Endothelial cell of umbilical vein (primary cell): ENCODE measurements at places on chromosomes 12 and 14. TPM values are rescaled to one million over a fixed set of nuclear protein-coding genes. Genes with fewer than 3 reads are reported as not detected.
A peak's percentile ranks its signal among the peaks of the same experiment; 100 is the strongest.

PAH gene
- polyA plus RNA-seq: not detected in 2 replicates

SERPINA10 gene
- polyA plus RNA-seq: not detected in 2 replicates

TGFB3 gene
- 5.3 and 6.9 TPM in 2 replicates for polyA plus RNA-seq

GPR84 gene
- 0.08 TPM in 1 of 2 replicates, not detected in the other for polyA plus RNA-seq

KRT5 gene
- polyA plus RNA-seq: 0.21 and 0.32 TPM in 2 replicates

PAX9 gene
- 0.37 and 0.48 TPM in 2 replicates for polyA plus RNA-seq

UBE3B gene
- polyA plus RNA-seq: 23.8 and 24.9 TPM in 2 replicates

CMA1 gene
- not detected in 2 replicates for polyA plus RNA-seq

LRRIQ1 gene
- 0.06 and 0.08 TPM in 2 replicates for polyA plus RNA-seq

DNA sequence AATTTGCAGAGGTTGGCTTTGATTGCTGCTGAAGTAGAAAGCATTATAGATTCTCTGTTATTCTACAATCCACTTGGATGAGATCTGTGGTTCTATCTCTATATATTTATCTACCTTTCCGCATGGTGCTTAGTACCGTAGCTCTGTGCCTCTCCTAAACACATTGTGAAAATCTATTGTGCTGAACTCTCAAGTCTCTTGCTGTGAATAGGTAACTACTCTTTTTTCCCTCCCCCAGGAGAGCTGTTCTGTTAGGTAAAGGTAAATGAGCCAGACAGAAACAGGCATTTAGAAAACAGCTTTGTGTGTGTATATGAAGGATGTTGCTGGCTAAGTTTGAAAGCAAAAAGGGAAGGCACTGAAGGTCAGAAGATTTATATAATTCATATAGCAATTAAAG, 112.6 kb downstream of the BRMS1L start:
- H3K27me3 ChIP-seq: peaks cover 6% of the 10 kb centered on the region
- H3K4me1 ChIP-seq: no peaks in the 10 kb centered on the region
- no peak for DNase-seq
- no peak overlapping the region for H3K4me3 ChIP-seq

- H3K4me3 ChIP-seq: no peak overlapping the region
- no peaks in the 10 kb centered on the region for H3K36me3 ChIP-seq
- no peak overlapping the region for H3K27ac ChIP-seq
- no peak for DNase-seq
- H3K27me3 ChIP-seq: peaks cover 5% of the 10 kb centered on the region
- no peaks in the 10 kb centered on the region for H3K4me1 ChIP-seq
Measured at GRCh38 chr12:52552055-52552454, 890 bp downstream of the KRT71 start.

GRCh38 chr12:67910360-67911274, 78.6 kb upstream of the IFNG-AS1 start:
- no peaks in the 10 kb centered on the region for H3K4me1 ChIP-seq
- no peaks in the 10 kb centered on the region for H3K36me3 ChIP-seq
- no peaks in the 10 kb centered on the region for H3K27me3 ChIP-seq
- no peak for DNase-seq
- no peak overlapping the region for H3K27ac ChIP-seq

- H3K4me3 ChIP-seq: no peak overlapping the region
- peak; percentile 68 for DNase-seq
- H3K36me3 ChIP-seq: no peaks in the 10 kb centered on the region
Measured at GRCh38 chr12:89244536-89244935, 107.8 kb downstream of the DUSP6 start.

GRCh38 chr12:57797933-57798332, 15.3 kb downstream of the TSFM start:
- no peaks in the 10 kb centered on the region for H3K4me1 ChIP-seq
- DNase-seq: no peak
- no peaks in the 10 kb centered on the region for H3K27me3 ChIP-seq
- peaks cover 24% of the 10 kb centered on the region for H3K36me3 ChIP-seq
- no peak overlapping the region for H3K27ac ChIP-seq

DNA sequence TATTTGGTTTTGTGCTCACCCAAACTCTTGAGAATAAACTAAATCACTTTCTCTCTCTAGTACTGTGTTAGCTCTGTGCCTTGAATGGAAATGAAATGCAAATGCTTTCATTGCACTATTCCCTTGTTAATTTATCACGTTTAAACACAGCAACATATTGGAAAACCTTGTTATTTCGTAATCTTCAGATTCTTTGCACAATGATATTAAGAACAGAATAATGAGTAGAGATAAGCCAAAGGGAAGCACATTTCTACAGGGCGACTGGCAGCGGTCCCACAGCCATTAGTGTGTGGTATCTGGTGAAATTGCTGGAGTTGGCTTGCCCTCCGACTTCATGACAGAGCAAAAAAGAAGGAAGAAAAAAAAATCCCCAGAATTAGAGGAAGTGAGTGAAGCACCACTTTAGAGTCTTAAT, 166.1 kb upstream of the E2F7 start:
- no peak overlapping the region for H3K4me3 ChIP-seq
- DNase-seq: peak; percentile 93
- H3K27me3 ChIP-seq: peaks cover 10% of the 10 kb centered on the region

GRCh38 chr14:100774164-100774537, 47.5 kb downstream of the DLK1 start:
- no peaks in the 10 kb centered on the region for H3K36me3 ChIP-seq
- H3K27me3 ChIP-seq: no peaks in the 10 kb centered on the region
- no peak for DNase-seq
- no peak overlapping the region for H3K4me3 ChIP-seq
- no peaks in the 10 kb centered on the region for H3K4me1 ChIP-seq

GRCh38 chr14:85437148-85437547, 92.8 kb upstream of the FLRT2 start:
- no peaks in the 10 kb centered on the region for H3K36me3 ChIP-seq
- no peaks in the 10 kb centered on the region for H3K27me3 ChIP-seq
- peak; percentile 54 for DNase-seq
- peaks cover 3% of the 10 kb centered on the region for H3K4me1 ChIP-seq
- H3K4me3 ChIP-seq: no peak overlapping the region
- no peak overlapping the region for H3K27ac ChIP-seq

GRCh38 chr14:68292441-68293215, 473.0 kb downstream of the RAD51B start:
- H3K27me3 ChIP-seq: no peaks in the 10 kb centered on the region
- DNase-seq: no peak
- peaks cover 13% of the 10 kb centered on the region for H3K4me1 ChIP-seq
- H3K4me3 ChIP-seq: no peak overlapping the region

- DNase-seq: no peak
- H3K4me1 ChIP-seq: peaks cover 19% of the 10 kb centered on the region
- no peak overlapping the region for H3K27ac ChIP-seq
- no peaks in the 10 kb centered on the region for H3K36me3 ChIP-seq
- no peak overlapping the region for H3K4me3 ChIP-seq
- H3K27me3 ChIP-seq: no peaks in the 10 kb centered on the region
Measured at GRCh38 chr12:89247967-89248366, 104.3 kb downstream of the DUSP6 start.

DNA sequence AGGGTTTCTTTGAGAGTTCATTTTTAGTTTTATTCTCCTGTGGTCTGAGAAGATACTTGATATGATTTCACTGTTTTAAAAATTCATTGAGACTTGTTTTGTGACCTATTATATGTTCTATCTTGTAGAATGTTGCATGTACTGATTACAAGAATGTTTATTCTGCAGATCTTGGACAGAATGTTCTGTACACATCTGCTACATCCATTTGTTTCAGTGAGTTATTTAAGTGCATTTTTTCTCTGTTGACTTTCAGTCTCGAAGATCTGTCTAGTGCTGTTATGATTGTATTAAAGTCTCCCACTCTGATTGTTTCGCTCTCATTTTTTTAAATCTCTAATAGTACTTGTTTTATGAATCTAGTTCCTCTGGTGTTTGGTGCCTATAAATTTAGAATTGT, 1319.8 kb downstream of the TMEM121 start:
- no peaks in the 10 kb centered on the region for H3K27me3 ChIP-seq
- no peak overlapping the region for H3K27ac ChIP-seq
- H3K4me1 ChIP-seq: no peaks in the 10 kb centered on the region
- no peak for DNase-seq
- H3K36me3 ChIP-seq: no peaks in the 10 kb centered on the region

- no peak overlapping the region for H3K4me3 ChIP-seq
- no peak for DNase-seq
- no peak overlapping the region for H3K27ac ChIP-seq
- H3K36me3 ChIP-seq: no peaks in the 10 kb centered on the region
- H3K4me1 ChIP-seq: no peaks in the 10 kb centered on the region
- no peaks in the 10 kb centered on the region for H3K27me3 ChIP-seq
Measured at GRCh38 chr12:68148261-68148951, 11.1 kb downstream of the IFNG start.
